Eye (tissue), 1 donor: ENCODE measurements at places on chromosomes 5 and 9.

- peak; percentile 29 for DNase-seq
Observed at GRCh38 chr5:65261499-65261898, 220.2 kb downstream of the ADAMTS6 start.

- DNase-seq, result no peak
Observed at GRCh38 chr9:2962471-2963172, 118.7 kb upstream of the PUM3 start.

DNA sequence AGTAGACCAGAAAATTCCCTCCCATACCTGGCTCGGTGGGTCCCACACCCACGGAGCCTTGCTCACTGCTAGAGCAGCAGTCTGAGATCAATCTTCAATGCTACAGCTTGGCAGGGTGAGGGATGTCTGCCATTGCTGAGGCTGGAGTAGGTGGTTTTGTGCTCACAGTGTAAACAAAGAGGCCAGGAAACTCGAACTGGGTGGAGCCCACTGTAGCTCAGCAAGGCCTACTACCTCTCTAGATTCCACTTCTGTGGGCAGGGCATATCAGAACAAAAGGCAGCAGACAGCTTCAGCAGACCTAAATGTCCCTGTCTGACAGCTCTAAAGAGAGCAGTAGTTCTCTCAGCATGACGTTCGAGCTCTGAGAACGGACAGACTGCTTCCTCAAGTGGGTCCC lies 5.6 kb upstream of the GZMA start:
- no peak for DNase-seq

DNA sequence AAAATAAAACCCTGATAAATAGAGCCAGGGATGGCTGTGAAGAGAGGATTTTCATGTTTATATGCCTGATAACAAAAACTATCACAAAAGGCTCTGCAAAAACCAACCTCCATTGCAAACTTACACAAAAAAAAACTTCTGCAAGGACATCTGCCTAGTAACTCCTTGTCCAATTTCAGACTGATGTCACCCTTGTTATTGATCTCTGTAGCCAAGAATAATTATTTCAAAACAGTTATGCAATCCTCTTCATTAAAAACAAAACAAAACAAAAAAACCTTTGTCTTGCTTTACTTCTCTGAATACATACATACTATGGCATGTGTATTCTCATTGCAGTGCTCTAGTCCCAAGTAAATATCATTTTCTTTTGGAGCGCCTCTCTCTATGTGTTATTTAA lies 49.7 kb downstream of the PHAX start:
- DNase-seq, result no peak

DNA sequence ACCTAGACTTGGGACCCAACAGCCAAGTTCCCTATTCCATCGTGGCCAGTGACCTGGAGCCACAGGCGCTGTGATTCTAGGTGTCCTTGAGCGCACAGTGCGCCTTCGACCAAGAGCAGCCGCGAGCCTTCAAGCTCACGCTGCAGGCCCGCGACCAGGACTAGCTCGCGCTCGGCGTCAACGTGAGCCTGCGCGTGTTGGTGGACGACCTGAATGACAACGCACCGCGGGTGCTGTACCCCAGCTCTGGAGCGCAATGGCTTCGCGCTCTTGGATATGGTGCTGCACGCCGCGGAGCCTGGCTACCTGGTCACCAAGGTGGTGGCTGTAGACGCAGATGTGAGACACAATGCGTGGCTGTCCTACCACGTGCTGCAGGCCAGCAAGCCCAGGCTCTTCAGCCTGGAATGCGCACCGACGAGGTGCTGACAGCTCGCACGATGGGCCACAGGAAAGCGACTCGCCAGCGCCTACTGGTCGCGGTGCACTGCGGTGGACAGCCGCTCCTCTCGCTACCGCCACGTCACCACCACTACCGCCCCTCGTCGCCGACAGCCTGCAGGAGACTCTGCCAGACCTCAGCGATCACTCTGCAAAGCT lies 11.4 kb downstream of the PCDHGA12 start:
- no peak for DNase-seq

GRCh38 chr5:159240301-159240870 lies 22.7 kb upstream of the UBLCP1 start:
- no peak for DNase-seq

GRCh38 chr5:151911011-151911410 lies 13.6 kb downstream of the GLRA1 start:
- no peak for DNase-seq

- DNase-seq, result no peak
Observed at GRCh38 chr9:121451586-121451985, 48.1 kb downstream of the GGTA1 start.

DNA sequence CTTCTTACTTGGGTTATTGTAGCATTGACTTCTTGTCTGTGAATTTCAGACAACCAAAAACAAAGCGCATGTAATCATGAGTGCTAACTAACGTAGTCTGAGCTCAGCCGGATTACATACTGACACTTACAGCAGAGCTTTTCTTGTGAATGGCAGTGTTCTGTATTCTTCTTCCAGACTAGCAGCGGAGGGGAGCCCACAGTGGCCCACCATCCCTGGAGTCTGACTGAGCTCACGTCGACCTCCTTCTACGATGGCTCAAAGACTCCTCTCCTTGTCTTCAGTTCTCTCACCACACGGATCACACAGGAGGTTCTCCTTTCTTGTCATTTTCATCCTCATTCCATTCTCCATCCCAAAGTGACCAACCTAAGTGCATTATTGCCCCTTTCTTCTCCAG lies 211.4 kb downstream of the CHSY3 start:
- peak; percentile 16 for DNase-seq

GRCh38 chr9:87120610-87121009 lies 173.3 kb upstream of the GAS1 start:
- no peak for DNase-seq

DNA sequence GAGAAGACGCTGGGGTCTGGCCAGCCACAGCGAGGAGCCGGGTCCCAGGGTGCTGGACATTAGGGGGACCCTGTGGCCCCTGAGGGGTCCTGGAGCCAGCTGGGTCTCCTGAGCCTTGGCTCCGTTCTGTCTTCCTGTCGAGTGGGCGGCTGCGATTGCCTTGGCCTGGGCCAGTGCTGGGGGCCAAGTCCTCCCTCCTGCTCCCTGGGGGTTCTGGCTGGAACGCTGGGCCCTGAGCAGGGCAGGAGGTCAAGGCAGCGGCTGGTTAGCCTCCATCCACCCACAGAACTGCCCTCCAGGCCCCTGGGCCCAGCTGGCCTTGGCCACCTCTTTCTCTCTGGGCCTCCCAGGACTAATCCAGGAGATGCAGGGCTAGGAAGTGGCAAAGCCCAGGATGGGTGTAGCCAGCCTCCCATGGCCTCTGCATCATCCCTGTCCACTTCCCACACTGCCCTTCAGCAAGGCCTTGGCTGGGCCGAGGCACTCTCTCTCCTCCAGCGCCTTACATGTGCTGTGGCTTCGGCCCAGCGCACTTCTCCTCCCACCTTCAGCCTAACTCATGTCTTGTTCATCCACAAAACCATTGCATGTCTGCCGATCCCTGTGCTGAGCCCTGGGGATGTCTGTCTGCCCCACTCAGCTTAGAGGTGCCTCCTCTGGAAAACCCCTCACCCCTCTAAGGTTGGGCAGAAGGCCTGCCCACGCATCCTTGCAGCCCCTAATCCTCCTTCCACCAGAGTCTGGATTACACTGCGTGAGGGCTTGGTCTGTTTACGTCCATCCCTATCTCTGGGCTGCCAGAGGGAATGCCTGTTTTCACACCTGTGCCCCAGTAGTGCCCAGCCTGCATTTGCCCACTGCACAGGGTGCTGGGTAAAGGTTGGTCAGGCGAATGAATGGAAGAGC lies 5.0 kb downstream of the LAMC3 start:
- no peak for DNase-seq

GRCh38 chr9:92808726-92809451 lies 44.3 kb upstream of the BICD2 start:
- peak; percentile 92 for DNase-seq

DNA sequence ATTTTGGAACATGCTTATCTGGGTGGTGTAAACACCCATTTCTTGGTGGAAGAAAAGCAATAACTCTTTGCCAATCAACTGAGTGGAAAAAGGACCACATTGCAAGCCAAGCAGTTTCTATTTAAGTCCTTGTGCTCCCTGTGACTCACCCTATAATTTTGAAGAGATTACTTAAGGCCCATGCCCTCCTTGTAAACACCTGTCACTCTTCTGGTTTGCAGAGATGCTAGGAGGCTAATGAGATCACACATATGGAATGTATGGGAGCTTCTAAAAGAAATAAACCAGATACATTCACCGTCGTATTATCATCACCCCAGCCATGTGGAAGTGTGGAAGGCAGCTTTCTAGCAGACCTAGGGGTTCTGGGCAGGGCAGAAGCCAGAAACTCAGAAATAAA lies 337.1 kb downstream of the GADD45G start:
- no peak for DNase-seq

GRCh38 chr9:3963643-3964369 lies 336.1 kb downstream of the GLIS3 start:
- DNase-seq, result no peak

- no peak for DNase-seq
Observed at GRCh38 chr5:150075233-150075632, 11.1 kb downstream of the CSF1R start.

- no peak for DNase-seq
Observed at GRCh38 chr9:135440620-135441019, 39.0 kb upstream of the PPP1R26 start.

GRCh38 chr9:36148311-36149051 lies 11.9 kb downstream of the GLIPR2 start:
- peak; percentile 35 for DNase-seq

GRCh38 chr5:96629774-96630173 lies 32.4 kb upstream of the CAST start:
- peak; percentile 32 for DNase-seq

DNA sequence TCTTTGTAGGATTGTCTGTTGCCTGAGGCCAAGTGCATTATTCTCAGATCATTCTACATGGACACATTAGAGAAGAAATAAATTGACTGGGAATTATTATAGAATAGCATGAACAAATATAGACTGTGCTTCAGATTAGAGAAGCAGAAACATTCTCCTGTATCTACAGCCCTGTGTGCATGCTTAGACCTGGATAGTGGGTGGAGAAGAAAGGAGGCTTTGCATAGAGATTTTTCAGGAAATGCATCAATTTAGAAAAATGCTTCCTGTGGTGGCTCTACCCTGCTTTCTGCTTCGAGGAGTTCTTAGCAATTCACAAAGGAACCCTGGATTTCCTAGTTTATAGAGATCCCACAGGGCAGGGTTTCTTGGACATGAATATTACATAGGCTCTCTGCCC lies 66.7 kb downstream of the IRX1 start:
- DNase-seq, result no peak

GRCh38 chr9:94157050-94157801 lies 73.0 kb downstream of the PTPDC1 start:
- DNase-seq, result peak; percentile 69

- no peak for DNase-seq
Observed at GRCh38 chr5:171400169-171400568, 12.5 kb downstream of the NPM1 start.

GRCh38 chr9:73210886-73211666 lies 59.4 kb downstream of the ANXA1 start:
- DNase-seq, result no peak
